Dermis microvascular lymphatic vessel endothelial cell (primary cell): ENCODE measurements at places on chromosomes 12 and 14. TPM values are rescaled to one million over a fixed set of nuclear protein-coding genes. Genes with fewer than 3 reads are reported as not detected.

Gene NAV3
- total RNA-seq, result 2.3 and 10.8 TPM in 2 replicates

Gene PLEK2
- 0.51 and 5.5 TPM in 2 replicates for total RNA-seq

Gene FGF23
- under 0.01 TPM in 1 of 2 replicates, not detected in the other for total RNA-seq

Gene HCAR1
- total RNA-seq, result 0.13 TPM in 1 of 2 replicates, not detected in the other

Gene SPTSSA
- 18.4 and 24.0 TPM in 2 replicates for total RNA-seq

Gene SPTB
- under 0.01 and 0.13 TPM in 2 replicates for total RNA-seq

Gene LTBR
- 30.7 and 47.9 TPM in 2 replicates for total RNA-seq

Gene ST8SIA1
- total RNA-seq, result 0.13 and 0.26 TPM in 2 replicates

Gene FAM186B
- total RNA-seq, result 0.13 TPM in 2 replicates

Gene AICDA
- not detected in 2 replicates for total RNA-seq

Gene RNASE1
- total RNA-seq, result 7.1 and 8.0 TPM in 2 replicates

Gene TEX22
- total RNA-seq, result under 0.01 and 0.13 TPM in 2 replicates

Gene PLCZ1
- not detected in 2 replicates for total RNA-seq

Gene SOX5
- total RNA-seq, result under 0.01 TPM in 2 replicates

Gene RESF1
- total RNA-seq, result 35.7 and 46.9 TPM in 2 replicates

Gene DYRK4
- 23.6 and 46.8 TPM in 2 replicates for total RNA-seq

Gene ZNF891
- 0.51 TPM in 2 replicates for total RNA-seq

Gene FAM90A1
- not detected in 2 replicates for total RNA-seq

Gene STXBP6
- 4.5 and 34.5 TPM in 2 replicates for total RNA-seq

Gene RIPK3
- 1.4 and 1.8 TPM in 2 replicates for total RNA-seq

Gene OR11H12
- not detected in 2 replicates for total RNA-seq

Gene RHEBL1
- 1.9 and 2.2 TPM in 2 replicates for total RNA-seq

Gene FOXJ2
- 2.8 and 4.4 TPM in 2 replicates for total RNA-seq

Gene ORAI1
- total RNA-seq, result 8.1 and 14.7 TPM in 2 replicates

Gene PLEKHG3
- total RNA-seq, result 5.4 and 11.0 TPM in 2 replicates

Gene SLC2A3
- total RNA-seq, result 27.4 and 34.1 TPM in 2 replicates

Gene ASIC1
- under 0.01 TPM in 1 of 2 replicates, not detected in the other for total RNA-seq

Gene ARHGAP5
- 24.5 and 27.8 TPM in 2 replicates for total RNA-seq

Gene L2HGDH
- 3.8 and 5.0 TPM in 2 replicates for total RNA-seq

Gene GDF11
- 1.3 TPM in 2 replicates for total RNA-seq

Gene DRAM1
- total RNA-seq, result 31.5 and 32.4 TPM in 2 replicates

Gene TRPV4
- total RNA-seq, result 1.4 and 2.4 TPM in 2 replicates

Gene RFX4
- not detected in 2 replicates for total RNA-seq

Gene RNF212B
- not detected in 2 replicates for total RNA-seq

Gene SRSF5
- total RNA-seq, result 72.5 and 85.7 TPM in 2 replicates

Gene TC2N
- total RNA-seq, result 7.4 and 40.0 TPM in 2 replicates

Gene CCDC38
- total RNA-seq, result not detected in 2 replicates

Gene CELA1
- total RNA-seq, result not detected in 2 replicates

Gene SIVA1
- 79.8 and 97.4 TPM in 2 replicates for total RNA-seq

Gene ESYT1
- total RNA-seq, result 320 and 356 TPM in 2 replicates

Gene NTF3
- not detected in 2 replicates for total RNA-seq

Gene KRT8
- 8.7 and 10.4 TPM in 2 replicates for total RNA-seq

Gene SCARB1
- total RNA-seq, result 11.9 and 17.6 TPM in 2 replicates

Gene CCDC184
- total RNA-seq, result under 0.01 TPM in 1 of 2 replicates, not detected in the other

Gene KCNH3
- under 0.01 and 0.13 TPM in 2 replicates for total RNA-seq

Gene CLEC2B
- 45.4 and 53.5 TPM in 2 replicates for total RNA-seq

Gene P3H3
- total RNA-seq, result 18.2 and 22.6 TPM in 2 replicates

Gene AHNAK2
- 16.8 and 17.1 TPM in 2 replicates for total RNA-seq
